ENCODE measurements at places on chromosomes 3 and 15. TPM values are rescaled to one million over a fixed set of nuclear protein-coding genes. Genes with fewer than 3 reads are reported as not detected.

DNA sequence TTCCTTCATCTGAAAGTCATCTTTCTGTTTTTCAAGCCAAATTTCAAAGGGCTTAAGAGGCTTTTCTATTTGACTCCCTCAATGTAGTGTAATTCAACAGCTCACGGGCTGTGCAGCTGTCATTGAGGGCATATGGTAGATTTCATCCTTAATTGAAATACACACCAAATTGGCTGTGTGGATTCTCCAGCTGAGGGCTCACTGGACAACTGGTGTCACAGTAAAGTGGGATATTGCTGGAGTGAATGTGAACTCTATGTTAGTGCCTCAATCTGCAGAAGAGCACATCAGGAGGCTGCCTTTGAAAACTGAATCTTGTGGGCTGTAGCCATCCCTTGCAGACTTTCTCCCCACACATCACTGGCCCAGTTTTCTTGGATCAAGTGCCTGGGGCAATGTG, 120.1 kb downstream of the GALK2 start:
- DNase-seq, result no peak

GRCh38 chr3:185807445-185808068, 17.3 kb downstream of the IGF2BP2 start:
- no peak for DNase-seq

UBR1 gene
- 31.1 TPM for total RNA-seq

GRCh38 chr3:149581681-149582370, 76.0 kb downstream of the WWTR1 start:
- peak; percentile 63 for DNase-seq

DNA sequence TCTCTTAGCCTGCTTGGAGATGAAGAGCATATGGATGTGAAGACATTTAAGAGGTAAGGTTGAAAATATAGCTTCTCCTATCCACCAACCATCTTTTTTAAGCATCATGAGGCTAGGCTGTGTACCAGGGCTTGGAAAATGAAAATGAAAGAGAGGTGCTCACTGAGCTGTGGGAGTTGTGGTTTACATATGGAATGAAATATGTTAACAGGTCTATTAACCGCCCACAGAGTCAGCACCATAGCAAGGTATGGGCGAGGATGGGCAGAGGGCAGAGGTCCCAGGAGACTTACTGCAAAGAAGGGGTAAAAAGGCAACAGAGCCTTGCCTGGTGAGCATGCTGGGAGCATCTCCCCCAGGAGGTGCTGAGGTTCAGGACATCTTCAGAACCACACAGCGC, 273.1 kb downstream of the GABRG3 start:
- no peak for DNase-seq

GALNT15 gene
- 3.9 TPM for total RNA-seq

TCAIM gene
- 31.3 TPM for total RNA-seq

TMEM45A gene
- total RNA-seq, result 13.1 TPM

CYP8B1 gene
- 2.8 TPM for total RNA-seq

- DNase-seq, result no peak
Measured at GRCh38 chr15:65929573-65929972, 60.3 kb downstream of the RAB11A start.

- no peak for DNase-seq
Measured at GRCh38 chr3:195035345-195036202, 235.4 kb downstream of the XXYLT1 start.

DNA sequence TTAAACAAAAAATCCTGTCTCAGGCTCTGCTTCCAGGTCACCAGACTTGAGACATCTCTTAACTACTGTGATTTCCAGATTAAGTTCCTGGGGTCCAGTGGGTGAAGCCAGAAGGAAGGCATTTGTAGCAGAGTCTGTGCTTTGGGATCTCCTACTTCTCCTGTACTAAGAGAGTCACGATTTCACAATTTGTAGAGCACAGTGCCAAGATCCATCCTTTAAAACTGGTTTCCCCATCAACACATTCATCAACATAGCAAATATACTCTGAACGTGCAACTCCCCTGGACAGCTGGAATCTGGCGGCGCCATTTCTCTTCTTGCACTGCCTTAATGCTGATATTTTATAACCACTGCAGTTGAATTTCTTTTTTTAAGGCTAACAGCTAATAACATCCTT, 33.2 kb downstream of the CDCP1 start:
- DNase-seq, result no peak

- DNase-seq, result peak; percentile 61
Measured at GRCh38 chr3:57983734-57984518, 24.3 kb upstream of the FLNB start.

GRCh38 chr3:150511122-150511821, 35.0 kb downstream of the SERP1 start:
- no peak for DNase-seq

GRCh38 chr3:12070098-12070497, 65.9 kb downstream of the SYN2 start:
- DNase-seq, result no peak

DNA sequence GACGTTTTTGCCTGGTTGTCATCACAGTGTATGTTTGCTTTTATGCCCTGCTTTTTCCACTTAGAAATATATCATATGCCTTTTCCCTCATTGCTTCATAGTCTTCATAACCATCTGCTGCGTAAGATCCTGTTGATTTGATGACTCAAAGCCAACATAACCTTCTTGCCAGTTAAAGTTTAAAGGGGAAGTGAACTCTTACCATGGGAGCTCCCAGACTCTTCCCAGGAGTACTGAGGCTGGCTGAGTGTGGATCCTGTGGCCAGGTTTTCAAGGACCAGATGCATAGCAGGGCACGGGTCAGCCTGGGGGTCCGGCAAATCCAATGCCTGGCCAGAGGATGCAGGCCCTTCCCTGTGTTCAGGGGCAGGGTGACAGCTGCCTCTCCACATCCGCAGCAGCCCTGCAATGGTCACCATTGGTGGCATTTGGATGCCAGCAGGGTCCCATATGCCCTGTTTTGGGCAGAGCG, 42.0 kb upstream of the SACM1L start:
- peak; percentile 37 for DNase-seq

- DNase-seq, result no peak
Measured at GRCh38 chr3:62238003-62238402, 135.3 kb downstream of the FEZF2 start.

GRCh38 chr3:134374791-134375581, 739 bp upstream of the AMOTL2 start:
- peak; percentile 77 for DNase-seq

FOXL2NB gene
- 0.09 TPM for total RNA-seq

IDH2 gene
- 73.2 TPM for total RNA-seq

GRCh38 chr3:147410116-147410525, 956 bp downstream of the ZIC1 start:
- no peak for DNase-seq

DNA sequence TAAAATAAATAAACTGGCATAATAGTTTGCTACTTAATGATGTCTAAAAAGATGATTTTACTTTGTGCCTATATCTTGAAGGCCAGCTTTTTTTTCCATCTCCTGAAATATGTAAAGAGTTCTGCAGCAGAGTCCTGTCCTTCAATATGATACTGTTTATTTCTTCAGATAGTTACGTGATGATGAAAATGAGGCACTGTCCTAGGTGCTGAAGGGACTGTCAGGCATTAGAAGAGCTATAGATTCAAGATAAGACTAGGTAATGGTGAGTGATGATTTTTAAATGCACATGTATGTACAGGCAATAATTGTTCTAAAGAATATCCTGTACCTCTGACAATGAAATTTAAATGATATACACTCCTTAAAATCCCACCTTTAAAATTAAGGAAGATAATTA, 326.9 kb upstream of the DNAJC19 start:
- DNase-seq, result no peak

- peak; percentile 5 for DNase-seq
Measured at GRCh38 chr15:40043927-40044716, 5.1 kb upstream of the SRP14 start.

GRCh38 chr3:9399337-9399703, 1.9 kb downstream of the SETD5 start:
- DNase-seq, result no peak

PLXNB1 gene
- 257 TPM for total RNA-seq

ACAN gene
- total RNA-seq, result 0.20 TPM

DNA sequence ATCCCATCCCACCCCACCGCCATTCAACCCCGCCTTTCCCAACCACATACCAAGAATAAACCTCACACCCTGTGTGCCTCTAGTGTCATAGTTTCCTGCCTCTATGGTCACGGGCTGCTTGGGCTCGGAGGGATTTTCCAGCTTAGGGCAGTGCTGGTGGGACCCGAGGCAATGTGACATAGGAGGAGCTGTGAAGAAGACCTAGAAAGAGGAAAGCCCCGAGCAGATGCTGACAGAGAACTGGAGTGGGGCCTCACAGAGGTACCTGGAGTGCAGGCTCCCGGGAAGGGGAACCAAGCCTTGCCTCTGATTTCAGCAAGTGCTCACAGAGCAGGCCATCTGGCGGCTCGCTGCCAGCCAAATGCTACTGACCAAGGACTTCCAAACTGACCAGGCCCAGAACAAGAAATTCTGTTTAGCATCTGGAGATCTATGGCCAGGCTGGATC, 27.5 kb downstream of the BHLHE40 start:
- DNase-seq, result no peak

DNA sequence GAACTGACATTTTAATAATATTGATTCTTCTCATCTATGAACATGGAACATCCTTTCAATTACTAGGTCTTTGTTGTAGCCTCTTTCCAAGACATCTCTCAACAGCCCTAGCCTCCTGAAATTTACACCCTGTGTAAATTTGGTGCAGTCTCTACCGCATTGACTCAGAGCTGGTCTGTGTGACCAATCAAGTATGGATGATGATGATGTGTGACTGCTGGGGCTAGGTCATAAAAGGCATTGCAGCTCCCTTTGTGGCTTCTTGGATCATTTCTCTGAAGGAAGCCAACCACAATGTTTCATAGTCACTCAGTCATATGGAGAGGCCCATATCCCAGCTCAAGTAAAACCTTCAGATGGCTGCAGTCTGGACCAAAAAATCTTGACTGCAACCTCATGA, 62.1 kb upstream of the FAM3D start:
- no peak for DNase-seq

DNA sequence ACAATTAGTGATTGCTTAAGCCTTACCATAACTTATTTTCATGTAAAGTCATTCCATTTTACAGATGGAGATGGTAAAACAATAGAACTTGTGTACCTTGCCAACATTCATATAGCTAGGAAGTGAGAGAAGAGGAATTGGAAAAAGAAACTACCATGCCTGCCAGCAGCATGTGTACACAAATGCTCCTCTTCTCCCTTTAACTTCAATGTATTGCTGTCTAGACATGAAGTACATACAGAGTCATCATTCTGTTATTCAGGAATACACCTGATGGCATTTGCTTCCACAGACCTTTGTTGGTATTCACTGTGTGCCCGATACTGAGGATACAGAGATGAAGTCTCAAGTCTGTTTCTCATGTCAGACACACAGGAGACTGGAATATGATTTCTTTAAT, 7.1 kb upstream of the TMEM207 start:
- DNase-seq, result no peak

DNA sequence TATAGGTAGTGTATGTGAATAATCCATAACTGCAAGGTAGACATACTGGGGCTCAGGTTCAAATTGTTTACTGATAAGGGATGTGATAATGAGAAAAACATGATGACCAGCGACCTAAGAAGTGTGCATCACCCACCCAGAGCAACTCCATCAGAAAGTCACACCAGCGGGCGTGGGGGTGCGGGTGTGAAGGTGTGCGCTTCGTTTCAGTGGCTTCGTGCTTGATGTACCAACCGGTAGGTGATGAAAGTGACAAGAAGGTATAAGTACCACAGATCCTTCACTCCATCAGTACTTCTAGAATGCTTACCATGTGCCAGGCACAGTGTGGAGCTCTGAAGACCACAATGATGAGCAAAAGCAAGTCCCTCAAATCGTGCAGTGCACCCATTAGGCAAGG, 11.2 kb downstream of the ANP32A start:
- no peak for DNase-seq

DNA sequence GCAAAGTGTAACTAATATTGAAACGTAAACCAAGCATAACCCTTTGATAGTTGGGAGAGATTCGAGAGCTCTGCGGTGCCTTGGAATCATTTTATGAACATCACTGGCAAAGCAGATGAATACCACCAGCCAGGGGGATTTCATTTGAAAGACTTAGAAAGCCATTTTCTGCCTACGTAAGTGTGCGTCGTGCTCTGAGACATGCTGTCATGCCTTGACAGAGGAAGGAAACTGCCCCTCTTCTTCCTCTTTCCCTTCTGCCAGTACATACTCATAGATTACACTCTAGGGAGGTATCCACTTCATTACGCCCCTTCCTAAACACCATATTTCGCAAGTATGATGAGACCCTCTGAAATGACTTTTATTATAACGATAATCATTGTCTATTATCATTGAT, 3.3 kb upstream of the MTHFS start:
- DNase-seq, result no peak

PLCH1 gene
- total RNA-seq, result 8.0 TPM

DNA sequence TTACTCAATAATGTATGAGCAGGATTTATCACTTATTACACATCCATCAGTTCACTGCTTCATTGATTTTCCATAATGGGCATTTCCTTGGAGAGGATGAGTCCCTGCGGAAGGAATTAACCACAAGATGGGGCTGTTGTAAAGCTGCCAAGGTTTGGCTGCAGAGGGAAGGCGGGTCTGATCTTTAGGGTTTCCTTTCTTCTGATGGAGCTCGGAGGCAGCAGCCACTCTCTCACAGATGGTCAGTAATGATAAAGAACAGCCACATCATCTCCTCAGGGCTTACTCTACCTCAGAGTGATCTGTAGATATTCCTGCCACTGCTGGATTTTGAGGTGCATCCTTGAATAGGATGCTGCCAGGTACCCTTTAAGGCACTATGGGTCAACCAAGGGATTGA, 115.2 kb downstream of the USP13 start:
- DNase-seq, result no peak

CPN2 gene
- total RNA-seq, result 0.12 TPM

CHST2 gene
- 5.8 TPM for total RNA-seq

RASL12 gene
- 17.5 TPM for total RNA-seq

PRR23B gene
- not detected for total RNA-seq

DNA sequence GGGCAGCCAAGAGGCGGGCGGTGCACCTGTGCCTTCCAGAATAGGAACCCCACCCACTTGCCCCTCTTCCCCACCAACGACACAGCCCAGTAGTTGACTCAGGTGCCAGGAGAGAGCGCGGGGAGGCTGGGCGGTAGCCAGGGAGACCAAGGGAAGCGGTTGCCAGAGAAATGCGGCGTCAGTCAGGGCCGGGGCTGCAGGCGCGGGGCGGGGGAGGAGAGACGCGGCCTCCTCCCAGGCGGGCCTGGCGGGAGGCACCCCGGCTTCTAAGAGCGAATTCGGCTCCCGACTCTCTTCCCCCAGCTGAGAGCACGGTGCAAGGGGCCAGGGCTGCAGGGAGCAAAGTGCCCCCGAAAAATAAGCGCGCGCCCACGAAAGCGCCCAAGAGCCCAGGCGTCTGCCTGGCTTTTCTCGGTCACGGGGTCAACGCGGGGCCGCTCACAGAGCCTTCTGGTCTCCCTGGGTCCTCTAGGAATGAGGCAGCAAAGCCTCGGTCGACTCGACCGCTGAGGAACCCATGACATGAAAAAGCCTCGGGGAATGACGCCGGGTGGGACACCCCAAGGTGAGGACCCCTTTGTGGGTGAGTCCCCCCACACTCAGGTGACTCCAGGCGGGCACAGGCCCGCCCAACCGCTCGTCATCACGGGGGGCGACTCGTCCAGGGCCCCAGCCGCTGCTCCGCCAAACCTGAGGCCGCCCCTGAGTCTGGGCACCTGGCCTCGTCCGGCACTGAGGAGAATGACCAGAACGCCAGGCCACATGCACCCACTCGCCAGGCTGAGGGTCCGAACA, 716 bp downstream of the CPEB1 start:
- no peak for DNase-seq

TMA7 gene
- total RNA-seq, result 165 TPM
